ENCODE measurements at places on chromosomes 7 and 10.

- no peak for DNase-seq
Observed at GRCh38 chr7:137094-137891, 55.1 kb upstream of the FAM20C start.

GRCh38 chr10:123287594-123288247, 133.5 kb downstream of the BUB3 start:
- peak; percentile 38 for DNase-seq

DNA sequence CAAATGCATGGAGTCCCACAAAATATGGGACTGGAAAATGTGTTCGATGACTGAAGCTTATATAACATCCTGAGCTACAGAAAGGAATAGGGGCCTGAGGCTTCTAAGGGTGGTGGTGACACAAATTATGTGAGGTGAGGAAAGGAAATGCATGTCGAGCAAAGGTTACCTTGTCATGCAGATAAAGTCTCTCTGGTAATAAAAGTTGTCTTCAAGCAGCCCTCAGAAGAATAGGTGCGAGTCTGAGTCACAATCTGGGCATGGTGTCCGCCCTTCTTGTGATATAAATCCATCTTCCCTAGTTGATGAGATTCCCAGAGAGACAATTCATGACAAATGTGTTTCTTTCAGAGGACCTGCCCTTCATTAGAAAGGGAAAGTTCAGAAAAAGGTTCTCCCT, 985.2 kb upstream of the C7orf33 start:
- DNase-seq, result no peak

DNA sequence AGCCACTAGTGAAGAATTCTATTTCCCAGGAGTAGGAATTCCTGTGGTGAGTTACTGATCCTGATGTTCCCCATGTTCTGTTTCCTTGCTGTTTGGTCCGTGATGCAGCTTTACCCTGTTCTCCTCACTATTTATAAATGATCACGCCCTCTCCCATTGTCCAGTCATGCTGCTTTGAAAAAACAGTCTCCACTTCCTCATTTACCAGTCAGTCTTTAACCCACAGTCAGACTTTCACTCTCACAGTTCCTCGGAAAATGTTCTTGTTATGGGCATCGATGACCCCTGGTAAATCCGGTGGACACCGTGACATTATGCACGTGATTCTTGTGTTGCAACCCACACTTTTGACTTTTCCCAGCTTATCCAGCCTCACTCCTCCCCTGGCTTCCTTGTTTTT, 14.4 kb downstream of the SCIN start:
- DNase-seq, result no peak

DNA sequence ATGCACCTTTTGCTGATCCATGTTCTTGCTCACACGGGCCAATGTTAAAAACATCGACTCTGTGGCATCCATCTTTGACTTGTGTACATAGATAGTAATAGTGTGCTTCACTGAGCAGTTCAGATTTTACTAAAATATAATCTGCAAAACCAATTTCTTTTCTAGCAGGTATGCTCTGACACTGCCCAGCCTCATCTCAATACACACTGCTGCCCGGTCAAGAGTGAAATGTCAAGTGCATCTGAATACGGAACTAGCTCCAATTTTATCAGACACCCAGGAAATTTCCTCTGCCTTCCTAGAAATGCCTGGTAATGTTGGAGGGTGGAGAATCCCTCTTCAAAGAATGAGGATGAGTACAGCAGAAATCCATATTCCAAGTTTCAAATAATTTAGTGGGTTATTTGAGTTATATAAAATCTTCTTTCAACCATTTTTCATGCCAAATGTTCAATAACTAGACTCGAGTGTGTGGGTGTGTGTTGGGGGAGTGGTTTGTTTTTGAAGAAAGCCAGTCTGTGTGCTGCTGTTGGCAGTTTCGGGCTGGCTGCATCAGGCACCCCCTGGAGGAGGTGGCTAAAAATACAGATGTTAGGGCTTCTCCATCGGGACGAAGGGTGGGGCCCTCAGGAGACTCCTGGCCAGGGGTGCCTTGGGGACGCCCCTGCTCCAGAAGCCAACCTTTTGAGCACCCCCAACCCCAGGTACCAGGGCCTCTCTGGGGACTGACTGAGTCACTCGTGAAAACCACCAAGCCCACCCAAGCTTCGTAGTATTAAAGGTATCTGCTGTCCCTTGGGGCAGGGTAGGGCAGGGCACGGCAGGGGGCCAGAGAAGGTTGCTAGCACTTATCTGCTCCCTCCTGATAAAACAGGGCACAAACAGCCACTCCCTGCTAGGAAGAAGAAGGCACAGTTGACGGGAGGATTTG, 15.4 kb downstream of the CTBP2 start:
- peak; percentile 41 for DNase-seq

GRCh38 chr10:113648478-113648877, 15.4 kb downstream of the NRAP start:
- DNase-seq, result no peak

DNA sequence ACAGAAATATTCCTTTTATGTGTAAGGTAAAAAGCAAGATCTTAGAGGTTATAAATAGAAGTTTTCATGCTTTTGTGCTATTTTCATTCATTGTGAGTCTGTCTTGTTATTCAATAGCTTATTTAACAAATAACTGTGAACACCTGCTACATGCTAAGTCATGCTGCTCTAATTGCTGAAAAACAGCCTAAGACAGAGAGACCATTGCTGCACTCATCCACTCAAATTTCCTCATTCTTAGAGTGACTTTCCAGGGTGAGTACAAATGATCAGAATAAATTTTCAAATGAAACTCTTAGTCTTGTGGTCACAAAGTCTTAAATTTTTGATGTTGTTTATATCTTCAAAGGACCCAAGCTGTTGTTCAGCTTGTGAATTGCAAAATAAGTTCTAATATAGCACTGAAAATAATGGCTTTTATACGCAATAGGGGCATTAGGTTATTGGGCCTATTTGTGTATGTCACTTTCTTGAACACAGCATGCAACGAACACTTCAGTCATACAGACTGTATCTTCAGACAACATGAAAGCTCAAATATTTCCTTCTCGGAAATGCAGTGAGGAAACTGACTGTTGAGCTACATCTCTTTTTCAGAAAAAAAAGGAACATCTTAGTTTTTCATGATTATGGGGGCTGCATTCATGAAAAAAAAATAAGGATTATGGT, 247.9 kb upstream of the PCDH15 start:
- DNase-seq, result no peak

DNA sequence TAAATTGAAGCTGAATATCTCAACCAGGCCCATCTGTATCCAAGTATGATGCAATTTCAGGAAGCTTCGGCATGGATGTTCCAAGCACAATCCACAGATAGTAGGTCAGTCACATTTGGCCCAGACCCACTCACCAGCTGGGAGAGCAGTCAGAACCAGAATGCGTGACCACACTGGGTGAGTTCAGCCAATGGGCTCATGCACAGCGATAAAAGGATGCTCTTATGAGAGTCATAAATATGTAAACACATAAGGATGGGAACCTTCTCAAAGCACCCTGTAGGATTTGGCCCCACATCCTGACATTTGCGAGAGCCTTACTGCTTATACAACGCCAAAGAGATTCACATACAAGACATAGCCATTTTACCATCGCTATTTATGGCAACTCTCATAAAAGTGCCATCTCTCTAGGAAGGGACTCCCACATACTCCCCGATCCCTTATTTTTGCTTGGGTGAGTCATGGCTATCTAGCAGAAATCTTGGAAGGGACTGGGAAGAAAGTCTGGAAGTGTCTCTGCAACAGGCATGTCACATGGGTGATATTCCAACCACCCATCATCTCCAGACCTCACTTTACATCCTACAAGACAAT, 3.0 kb downstream of the AFAP1L2 start:
- no peak for DNase-seq

GRCh38 chr10:37632641-37633040, 224.8 kb downstream of the ZNF248 start:
- DNase-seq, result no peak

DNA sequence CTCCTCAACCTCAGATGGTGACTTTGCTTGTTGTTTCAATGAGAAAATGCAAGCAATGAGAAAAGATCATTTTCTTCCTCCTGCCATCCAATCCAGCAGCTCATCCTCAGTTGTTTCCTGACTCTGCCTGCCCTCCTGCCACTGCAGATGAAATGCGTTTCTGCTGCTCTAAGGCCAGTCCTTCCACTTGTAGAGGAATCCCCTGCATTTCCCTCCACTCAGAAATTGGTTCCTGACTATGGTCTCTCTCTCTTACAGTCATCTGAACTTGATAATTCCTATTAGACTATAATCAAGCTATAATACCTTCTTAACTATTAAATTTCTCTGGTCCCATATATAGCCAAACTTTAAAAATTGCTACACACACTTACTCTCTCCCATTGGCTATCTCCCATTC, 14.4 kb downstream of the ITGA8 start:
- no peak for DNase-seq

DNA sequence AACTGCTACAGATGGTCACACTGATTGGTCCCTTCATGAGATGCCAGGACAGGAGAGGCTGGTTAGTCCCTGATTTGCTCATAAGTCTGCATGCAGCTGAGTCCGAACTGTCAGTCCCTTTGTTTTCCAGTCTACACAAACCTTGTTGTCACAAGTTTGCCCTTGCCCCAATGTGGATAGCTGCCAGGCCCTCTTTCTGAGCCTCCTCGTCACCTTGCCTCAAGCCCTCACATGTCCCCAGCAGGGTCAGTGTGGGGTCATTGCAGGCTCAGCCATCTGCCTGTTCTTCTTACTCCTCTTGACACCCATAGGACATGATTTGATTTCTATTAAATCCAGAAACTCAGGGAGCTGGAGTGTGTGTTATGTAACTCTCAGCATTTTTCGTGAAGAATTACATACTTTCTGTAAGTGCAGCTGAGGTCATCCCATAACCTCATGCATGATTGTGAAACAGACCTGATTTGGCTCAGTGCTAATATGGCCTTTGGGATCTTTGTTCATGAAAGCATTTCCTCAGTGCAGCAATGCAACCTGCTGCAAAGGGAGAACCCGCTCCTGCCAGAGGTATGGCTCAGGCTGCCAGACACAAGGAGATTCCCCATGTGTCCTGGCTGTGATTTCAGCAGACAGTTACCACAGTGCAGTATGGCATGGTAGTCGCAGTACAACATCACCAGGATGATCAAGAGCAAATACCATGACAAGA, 70.0 kb upstream of the ZMIZ2 start:
- no peak for DNase-seq

DNA sequence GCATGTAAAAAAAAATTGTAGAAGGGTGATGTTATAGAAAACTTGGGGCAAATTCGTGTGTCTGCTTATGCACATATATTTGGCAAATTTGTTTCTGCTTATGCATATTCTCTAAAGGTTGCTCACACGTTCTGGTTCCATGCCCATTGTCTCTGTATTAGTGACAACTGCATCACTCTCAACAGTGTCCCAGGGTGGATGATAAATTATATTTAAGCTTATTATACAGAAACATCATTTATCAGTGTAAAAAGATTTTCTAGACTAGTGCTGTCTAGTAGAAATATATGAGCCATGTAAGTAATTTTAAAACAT, 4.1 kb downstream of the STK31 start:
- no peak for DNase-seq

DNA sequence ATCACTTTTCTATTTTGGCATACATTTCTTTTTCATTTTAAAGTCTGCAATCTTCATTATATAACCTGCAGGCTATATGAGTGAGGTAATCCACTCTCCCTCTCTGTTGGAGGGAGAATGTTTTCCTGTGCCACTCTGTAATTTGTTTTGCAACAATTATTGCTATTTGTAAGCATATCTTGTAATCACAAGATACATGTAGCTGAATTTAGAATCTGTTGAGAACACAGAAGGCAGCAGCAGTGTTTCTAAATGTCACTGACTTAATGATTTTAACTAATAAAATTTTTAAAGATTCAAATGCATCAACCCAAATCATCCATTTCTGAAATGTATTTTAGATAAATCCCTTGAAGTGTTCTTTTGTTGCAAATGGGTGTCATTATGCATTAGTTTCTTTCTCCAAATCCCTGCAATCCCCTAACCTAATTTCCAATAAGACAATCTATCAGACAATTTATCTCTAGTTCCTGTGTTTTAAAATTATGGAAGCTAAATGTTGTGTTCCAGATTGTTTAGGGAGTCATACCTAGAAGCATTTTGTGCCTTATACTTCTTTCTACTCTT, 19.8 kb upstream of the UMAD1 start:
- no peak for DNase-seq

- DNase-seq, result no peak
Observed at GRCh38 chr10:110007161-110007700, 553 bp upstream of the ADD3 start.
